RPMI7951 (cell line): ENCODE measurements at places on chromosomes 12 and 14. TPM values are rescaled to one million over a fixed set of nuclear protein-coding genes. Genes with fewer than 3 reads are reported as not detected.

The FBRSL1 gene
- total RNA-seq: 1.2 and 2.3 TPM in 2 replicates

- DNase-seq: no peak
Observed at GRCh38 chr14:24137529-24138395, 1.8 kb downstream of the PSME1 start.

DNA sequence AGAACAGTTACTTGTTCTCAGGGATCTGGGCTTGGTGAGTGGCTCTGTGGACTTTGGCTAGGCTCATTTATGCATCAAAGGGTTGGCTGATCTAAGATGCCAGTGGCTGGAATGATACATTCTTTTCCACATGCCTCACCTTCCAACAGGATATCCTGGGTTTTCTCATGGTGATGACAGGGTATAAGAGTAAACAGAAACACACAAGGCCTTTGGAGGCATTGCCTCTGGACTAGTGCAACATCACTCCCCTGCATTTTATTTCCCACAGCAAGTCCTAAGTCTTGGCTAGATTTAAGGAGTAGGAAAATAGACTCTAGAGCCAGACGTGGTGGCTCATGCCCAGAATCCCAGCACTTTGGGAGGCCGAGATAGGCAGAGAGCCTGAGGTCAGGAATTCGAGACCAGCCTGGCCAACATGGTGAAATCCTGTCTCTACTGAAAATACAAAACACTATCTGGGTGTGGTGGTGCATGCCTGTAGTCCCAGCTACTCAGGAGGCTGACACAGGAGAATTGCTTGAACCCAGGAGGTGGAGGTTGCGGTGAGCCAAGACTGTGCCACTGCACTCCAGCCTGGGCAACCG lies 47.9 kb downstream of the RPH3A start:
- DNase-seq: peak; percentile 90

The PIGH gene
- 18.5 and 20.9 TPM in 2 replicates for total RNA-seq

The CCDC88C gene
- total RNA-seq: 0.10 and 0.12 TPM in 2 replicates

- DNase-seq: peak; percentile 41
Observed at GRCh38 chr14:59870277-59871165, at the start of gene RTN1. Gene RTN1, minus strand, starts transcription at chr14:59870776. Its CDS starts 146 bp downstream, at chr14:59870630.

- no peak for DNase-seq
Observed at GRCh38 chr14:102252834-102253801, 51.8 kb downstream of the MOK start.

The DDN gene
- not detected in 2 replicates for total RNA-seq

- DNase-seq: no peak
Observed at GRCh38 chr14:91414475-91414833, 3.2 kb downstream of the CCDC88C start.

The FGF6 gene
- not detected in 2 replicates for total RNA-seq

DNA sequence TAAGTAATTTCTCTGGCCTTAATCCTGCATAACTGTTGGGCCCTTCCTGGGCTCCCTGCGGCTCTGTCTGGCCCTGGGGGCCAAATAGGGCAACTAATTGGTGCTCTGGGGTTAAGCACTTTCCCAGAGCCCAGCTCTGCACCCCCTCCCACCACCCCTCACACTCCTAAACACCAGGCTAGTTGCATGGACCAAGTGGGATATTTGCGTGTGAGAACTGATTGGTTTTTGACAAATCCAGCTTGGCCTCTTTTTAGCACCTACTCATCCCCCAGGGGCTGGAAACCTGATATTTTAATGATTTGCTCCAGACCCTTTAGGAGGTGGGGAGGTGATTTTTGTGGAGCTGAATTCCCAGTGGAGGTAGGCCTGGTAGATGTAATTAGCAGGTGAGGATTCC lies 91.9 kb downstream of the DICER1 start:
- no peak for DNase-seq

DNA sequence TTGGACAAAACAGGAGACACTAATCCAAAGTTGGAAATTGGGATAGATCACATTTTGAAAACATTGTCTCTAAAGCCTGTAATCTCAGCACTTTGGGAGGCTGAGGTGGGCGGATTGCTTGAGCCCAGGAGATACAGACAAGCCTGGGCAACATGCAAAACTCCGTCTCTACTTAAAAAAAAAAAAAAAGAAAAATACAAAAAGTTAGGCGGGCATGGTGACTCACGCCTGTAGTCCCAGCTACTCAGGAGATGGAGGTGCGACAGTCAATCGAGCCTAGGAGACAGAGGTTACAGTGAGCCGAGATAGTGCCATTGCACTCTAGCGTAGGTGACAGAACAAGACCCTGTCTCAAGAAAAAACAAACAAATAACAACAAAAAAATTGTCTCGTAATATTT lies 152.1 kb downstream of the MGAT4C start:
- DNase-seq: no peak

- no peak for DNase-seq
Observed at GRCh38 chr12:106329231-106329982, 26.9 kb downstream of the TCP11L2 start.

The SMCO2 gene
- not detected in 2 replicates for total RNA-seq

- DNase-seq: peak; percentile 42
Observed at GRCh38 chr12:33605757-33606156, 166.1 kb upstream of the SYT10 start.

GRCh38 chr12:124847113-124848074 lies 16.3 kb downstream of the SCARB1 start:
- DNase-seq: peak; percentile 72

The OTX2 gene
- not detected in 2 replicates for total RNA-seq

- DNase-seq: no peak
Observed at GRCh38 chr14:95536671-95537070, 1.8 kb downstream of the GLRX5 start.

GRCh38 chr12:15546102-15546701 lies 223.9 kb downstream of the PTPRO start:
- DNase-seq: no peak

- DNase-seq: no peak
Observed at GRCh38 chr12:68239309-68239982, 13.8 kb upstream of the IL26 start.
